ENCODE measurements at places on chromosomes 12 and 14.

- DNase-seq = no peak
Measured at GRCh38 chr12:65779091-65779642, 45.1 kb upstream of the HMGA2 start.

- no peak for DNase-seq
Measured at GRCh38 chr12:53623548-53624385, 2.4 kb downstream of the ATF7 start.

- DNase-seq = no peak
Measured at GRCh38 chr12:32566663-32567295, 112.3 kb upstream of the DNM1L start.

DNA sequence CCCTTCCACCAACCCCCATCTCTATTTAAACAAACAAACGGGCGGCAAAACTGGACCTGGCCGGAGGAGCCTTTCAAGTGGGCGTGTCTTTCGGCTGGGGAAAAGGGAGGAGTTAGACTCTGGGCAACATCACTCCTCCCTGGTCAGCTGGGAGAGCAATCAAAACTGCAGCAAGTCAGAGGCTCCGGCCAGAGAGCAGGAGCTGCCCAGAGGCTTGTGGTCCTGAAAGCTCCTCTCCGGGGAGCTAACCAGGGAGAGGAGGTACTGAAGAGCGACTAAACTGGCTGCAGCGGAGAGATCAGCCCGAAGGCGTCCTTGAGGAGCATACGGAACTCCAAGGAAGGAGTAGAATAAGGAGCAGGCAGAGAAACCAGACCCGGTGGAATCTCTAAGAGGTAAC, at the start of gene NEUROD4:
TSS of gene NEUROD4 (plus strand) at position 191 of the 400 bp plus-strand sequence. CDS start 6,466 bp downstream, outside the sequence.
- DNase-seq = no peak

GRCh38 chr14:54894995-54895394, 7.6 kb downstream of the GCH1 start:
- DNase-seq = no peak

DNA sequence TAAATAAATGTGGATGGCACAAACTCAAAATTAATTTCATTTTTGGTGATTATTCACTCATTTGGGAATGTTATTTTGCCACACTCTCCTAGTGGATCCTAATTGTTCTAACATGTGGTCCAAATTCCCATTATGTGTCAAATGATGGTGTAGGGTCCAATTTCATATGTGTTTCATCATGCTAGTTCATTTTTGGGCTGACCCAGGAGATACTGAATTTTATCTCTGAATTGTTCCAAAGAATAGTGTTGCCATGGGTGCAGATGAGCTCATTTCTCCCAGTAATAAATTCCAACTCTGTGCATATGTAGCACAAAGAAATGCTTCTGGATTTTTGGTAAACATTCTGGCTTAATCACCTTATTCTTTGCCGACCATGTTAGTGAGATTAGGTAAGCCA, 23.5 kb upstream of the SEL1L start:
- DNase-seq = no peak

GRCh38 chr12:108831309-108831991, 25.9 kb downstream of the SSH1 start:
- DNase-seq = no peak

DNA sequence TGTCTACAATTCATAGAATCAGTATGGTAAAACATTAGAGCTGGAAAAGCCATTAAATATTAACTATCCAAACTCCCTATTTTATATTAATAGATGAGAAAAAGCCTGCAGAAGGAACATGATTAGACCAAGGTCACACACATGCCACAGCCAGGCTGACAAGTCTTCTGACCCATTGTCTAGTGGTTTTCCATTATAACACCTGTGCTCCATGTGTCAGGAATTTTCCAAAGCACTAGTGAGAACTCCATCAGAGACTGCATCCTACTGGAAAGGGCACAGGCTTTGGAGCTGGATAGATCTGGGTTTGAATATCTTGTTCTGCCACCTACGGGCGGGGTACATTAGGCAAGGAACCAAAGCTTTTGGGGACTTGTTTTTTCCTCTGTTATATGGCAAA, 325.5 kb downstream of the RAD51B start:
- no peak for DNase-seq

DNA sequence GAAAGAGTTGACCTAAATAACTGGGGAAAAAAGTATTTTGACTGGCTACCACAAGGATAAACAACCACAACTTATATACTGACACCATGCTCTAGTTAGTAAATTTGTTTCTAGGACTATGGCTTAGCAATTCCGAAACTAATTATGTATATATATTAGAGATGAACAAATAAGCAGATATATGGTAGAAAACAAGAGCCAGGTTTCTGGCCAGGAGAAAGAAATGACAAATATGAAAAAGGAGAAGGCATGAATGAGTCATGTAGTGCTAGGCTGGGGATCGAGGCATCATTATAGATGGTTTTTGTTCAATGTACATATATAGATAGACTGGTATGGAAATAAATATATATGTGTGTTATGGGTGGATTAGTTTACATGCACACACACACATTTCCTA, 5.5 kb upstream of the LRRC74A start:
- no peak for DNase-seq

- no peak for DNase-seq
Measured at GRCh38 chr12:131943876-131944275, 5.9 kb upstream of the EP400 start.

Data from C1 segment of cervical spinal cord (tissue), 14 donors.